ENCODE measurements at places on chromosomes 11 and 22.

GRCh38 chr11:93807980-93808379 is 23.9 kb downstream of the MED17 start:
- no peak for DNase-seq

DNA sequence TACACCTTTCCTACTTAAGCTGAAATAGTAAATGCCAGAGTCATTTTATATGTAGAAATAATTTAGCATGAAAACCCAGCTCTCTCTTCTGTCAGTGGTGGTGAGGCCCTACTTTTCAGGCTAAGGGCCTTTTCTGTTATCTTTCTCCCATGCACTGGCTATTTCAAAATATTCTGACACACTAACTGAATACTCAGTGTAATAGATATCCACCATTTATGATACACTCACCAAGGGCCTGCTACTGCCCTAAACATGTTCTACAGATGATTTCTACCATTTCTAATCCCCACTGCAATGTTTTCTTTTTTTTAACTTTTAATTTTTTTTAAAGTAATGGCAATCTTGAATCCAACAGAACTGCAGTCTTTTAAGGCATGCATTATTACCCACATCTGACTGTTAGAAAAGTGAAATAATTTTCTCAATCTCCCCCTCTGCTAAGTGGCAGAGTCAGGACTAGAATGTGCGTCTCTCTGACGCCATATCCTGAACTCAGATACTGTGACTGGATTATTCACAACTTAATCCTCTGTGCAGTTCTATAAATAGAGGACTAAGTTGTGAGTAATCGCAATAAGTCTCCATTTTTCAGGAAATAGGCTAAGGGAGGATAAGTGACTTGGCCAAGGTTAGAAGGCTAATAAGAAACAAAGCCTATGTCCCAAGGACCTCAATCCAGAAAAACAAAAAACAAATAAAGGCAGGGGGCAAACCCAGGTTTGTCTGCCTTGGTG is 44.0 kb downstream of the GRAMD1B start:
- DNase-seq: no peak

DNA sequence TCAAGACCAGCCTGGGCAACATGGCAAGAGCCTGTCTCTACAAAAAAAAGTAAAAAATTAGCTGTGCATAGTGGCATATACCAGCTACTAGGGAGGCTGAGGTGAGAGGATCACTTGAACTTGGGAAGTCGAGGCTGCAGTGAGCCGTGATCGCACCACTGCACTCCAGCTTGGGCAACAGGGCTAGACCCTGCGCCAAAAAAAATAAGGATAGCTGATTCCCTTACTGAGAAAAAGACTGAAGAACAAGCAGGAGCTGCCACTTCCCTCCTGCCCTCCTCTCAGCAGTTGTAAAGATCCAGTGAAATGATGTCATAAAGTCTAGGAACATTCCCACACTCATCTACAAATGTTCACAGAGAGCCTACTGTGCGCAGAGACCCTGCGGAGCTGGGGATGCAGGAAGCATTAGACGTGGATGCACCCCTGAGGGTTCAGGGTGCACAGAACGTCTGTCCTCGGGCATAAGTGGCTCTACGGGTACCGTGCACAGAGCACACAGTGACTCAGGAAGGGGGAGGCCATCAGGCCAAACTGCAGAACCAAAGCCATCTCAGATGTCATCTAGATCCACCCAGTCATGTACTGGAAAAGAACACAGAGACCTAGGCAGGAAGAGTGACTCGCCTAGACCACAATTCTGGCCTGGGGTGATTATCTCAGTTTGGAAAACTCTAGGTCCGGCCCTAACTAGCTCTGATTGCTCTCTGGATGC is 11.7 kb downstream of the SEC14L2 start:
- no peak for DNase-seq

GRCh38 chr22:42342426-42343120 is 72.1 kb upstream of the TCF20 start:
- no peak for DNase-seq

DNA sequence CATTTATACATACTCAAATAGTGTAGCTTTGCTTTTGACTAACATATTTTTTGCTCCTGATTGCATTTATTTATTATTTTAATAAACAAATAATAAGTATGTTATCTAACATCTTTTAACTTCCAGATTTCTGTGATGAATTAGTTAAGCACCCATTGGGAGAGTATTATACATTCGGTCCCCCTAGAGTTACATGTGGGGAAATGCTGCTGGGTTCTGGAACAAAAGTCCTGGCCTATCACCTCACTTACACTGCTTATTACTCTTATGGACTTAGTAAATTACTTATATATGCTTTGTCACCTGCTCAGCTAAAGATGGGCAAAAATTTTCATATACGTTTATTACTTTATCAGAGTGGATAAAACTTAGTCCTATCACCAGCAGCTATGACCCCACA is 1163.0 kb downstream of the FAM181B start:
- DNase-seq: no peak

DNA sequence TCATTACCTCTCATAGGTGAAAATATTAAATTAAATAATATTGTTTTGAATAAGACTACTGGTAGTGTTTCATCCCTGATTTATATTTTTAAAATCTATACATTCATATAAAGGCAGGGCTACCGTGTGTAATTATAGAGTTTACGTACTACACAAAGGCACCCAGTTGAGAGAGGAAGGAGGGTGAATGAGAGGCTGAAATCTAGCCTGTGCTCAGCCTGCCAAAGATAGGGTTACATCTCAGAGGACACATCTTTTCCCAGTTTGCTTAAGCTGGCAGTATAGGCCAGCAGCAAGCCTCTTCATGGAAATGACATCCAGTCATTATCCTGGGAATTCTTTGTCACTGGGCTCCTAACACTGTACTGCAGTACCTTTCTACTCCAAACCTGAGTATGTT is 7.5 kb upstream of the B3GNT6 start:
- DNase-seq: peak; percentile 34

DNA sequence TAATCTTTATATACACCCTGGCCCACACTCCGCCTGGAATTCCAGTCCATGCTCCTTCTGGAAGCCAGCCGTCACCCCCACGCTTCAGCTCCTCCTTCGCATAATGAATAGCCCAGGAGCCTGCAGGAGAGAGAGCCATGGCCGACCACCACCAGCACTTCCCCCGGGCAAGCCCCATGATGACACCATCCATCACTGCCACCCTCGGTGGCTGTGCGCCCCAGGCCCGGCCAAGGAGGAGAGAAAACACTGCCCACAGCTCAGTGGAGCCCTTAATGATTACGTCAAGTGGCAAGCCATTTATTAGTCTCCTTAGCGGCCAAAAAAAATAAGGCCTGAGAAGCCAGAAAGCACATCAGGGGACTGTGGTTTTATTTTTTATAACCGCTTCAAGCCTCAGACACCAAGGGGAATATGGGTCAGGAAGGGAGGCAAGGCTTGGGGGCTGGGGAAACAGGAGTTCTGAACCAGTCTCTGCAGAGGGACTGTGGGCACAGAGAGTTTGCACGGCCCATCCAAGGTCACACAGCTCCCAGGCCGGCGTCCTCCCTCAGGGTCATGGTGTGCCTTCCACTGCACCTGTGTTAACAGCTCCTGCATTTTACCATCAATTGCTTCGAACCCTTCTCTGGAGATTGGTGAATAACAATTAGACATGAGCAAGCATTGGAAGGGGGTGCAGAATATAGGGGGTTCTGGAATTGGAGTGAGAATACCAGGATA is 134.3 kb downstream of the MN1 start:
- DNase-seq: no peak
